Dermis blood vessel endothelial cell (primary cell): ENCODE measurements at places on chromosomes 7 and 10. TPM values are rescaled to one million over a fixed set of nuclear protein-coding genes. Genes with fewer than 3 reads are reported as not detected.

DNA sequence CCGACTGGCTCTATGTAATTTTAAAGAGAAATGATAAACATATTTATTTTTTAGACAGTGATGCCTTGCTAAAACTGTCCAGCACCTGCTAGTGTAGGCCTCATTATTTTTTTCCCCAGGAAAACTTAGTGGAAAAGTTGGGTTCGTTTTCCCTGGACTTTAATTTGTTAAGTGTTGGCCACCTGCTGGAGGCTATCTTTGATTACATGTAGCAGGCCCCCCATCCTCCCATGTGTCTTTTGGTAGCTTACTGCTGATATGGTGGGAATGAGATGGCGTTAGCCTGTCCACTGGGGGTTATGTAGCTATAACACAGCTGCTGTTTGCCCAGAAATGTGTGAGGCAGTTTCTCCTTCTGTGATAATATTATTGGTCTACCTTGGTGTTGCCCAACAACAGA is 265.0 kb downstream of the SORCS3 start:
- no peak for DNase-seq

Gene SKIDA1
- total RNA-seq, result 1.0 and 2.6 TPM in 2 replicates

Gene ZNF425
- 3.5 and 3.9 TPM in 2 replicates for total RNA-seq

Gene GATA3
- 0.05 and 0.17 TPM in 2 replicates for total RNA-seq

Gene SLC26A5
- total RNA-seq, result 0.85 and 0.93 TPM in 2 replicates
